ENCODE measurements at places on chromosomes 2 and 18. TPM values are rescaled to one million over a fixed set of nuclear protein-coding genes. Genes with fewer than 3 reads are reported as not detected.
A peak's percentile ranks its signal among the peaks of the same experiment; 100 is the strongest.

DNA sequence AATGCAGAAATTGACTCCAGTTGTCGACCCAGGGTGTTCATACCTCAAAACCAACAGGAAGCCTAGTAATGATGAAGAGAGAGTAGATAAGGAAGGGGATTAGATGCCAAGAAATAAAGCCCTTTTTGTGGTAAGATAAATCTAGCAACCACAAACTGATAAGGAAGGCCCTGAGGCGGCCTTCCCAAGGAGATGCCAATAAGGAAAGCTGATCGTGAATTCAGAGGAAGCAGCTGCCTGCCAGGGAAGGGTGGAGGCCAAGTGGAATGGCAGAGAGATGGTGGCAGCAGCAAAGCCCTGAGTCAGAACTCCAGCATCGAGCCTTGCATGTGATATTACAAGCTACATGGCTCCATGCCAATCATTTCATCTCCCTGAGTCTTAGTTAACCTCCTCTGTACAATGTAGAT, 126.3 kb downstream of the IRS1 start:
- no peak for DNase-seq
- no peaks in the 10 kb centered on the region for H3K36me3 ChIP-seq
- H3K27ac ChIP-seq = no peak overlapping the region
- no peak overlapping the region for H3K4me3 ChIP-seq
- peaks cover 5% of the 10 kb centered on the region for H3K4me1 ChIP-seq

The MSTN gene
- total RNA-seq = not detected

The NAT8 gene
- not detected for total RNA-seq

The FECH gene
- 18.7 TPM for total RNA-seq

The KCNS3 gene
- not detected for total RNA-seq

- peak overlapping the region; percentile 80 for H3K4me3 ChIP-seq
- peaks cover 43% of the 10 kb centered on the region for H3K4me1 ChIP-seq
- no peaks in the 10 kb centered on the region for H3K27me3 ChIP-seq
- DNase-seq = no peak
- H3K36me3 ChIP-seq = peaks cover 23% of the 10 kb centered on the region
Measured at GRCh38 chr18:710418-711300, 1.8 kb downstream of the ENOSF1 start.

The COL4A3 gene
- not detected for total RNA-seq

Measured in activated CD4-positive, alpha-beta T cell treated with anti-CD3 and anti-CD28 coated beads, Interleukin-2, amount 10 ng/mL, durations not matched to agents 7 days and 5 days (primary cell).